ENCODE measurements at places on chromosomes 12 and 14.

DNA sequence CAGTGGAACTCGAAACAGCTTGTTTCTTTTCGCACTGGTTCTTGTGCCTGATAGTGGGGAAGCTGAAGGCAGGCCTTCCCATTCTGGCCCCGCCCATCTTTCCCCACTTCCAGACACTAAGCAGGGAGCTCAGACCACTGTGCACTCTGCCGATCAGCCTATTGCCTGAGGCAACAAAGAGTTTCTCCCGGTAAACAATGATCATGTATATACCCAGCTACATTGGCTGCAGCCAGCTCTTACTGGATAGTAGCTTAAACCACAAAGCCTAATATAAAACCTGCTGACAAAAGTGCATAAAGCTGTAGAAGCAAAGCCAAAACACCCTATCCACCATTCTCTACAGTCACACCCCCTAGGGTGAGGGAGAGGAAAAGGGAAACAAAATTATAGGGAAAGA is 24.7 kb upstream of the GLIPR1 start:
- DNase-seq, result no peak

DNA sequence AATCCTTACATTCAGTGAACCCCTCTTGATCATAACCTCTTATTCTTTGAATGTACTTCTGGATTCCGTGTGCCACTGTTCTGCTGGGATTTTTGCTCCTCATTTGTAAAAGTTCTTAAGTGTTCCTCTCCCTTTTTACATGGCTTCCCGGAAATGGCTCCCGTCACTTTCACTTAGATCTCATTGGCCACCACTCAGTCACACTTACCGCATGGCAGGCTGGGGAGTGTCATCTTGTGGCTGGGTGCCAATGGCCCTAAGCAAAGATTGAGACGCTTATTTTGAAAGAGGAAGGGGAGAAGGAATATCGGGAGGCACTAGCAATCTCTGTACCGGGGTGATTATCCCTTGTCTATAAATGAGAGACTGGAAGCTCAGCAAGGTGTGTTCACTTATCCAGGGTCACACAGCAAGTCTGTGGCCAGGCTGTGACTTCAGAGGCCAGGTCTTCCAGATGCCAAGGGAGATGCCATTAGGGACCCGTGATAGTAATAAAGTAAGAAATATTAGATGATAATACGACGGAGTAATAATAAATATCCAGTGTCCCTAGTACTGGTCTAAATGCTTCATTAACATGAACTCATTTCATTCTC is 68.8 kb downstream of the RNFT2 start:
- DNase-seq, result no peak

GRCh38 chr14:34063042-34063441 is 112.2 kb upstream of the EGLN3 start:
- DNase-seq, result no peak

- DNase-seq, result no peak
Observed at GRCh38 chr14:101624536-101624935, 63.2 kb downstream of the DIO3 start.

GRCh38 chr12:42504049-42504448 is 85.5 kb downstream of the PRICKLE1 start:
- no peak for DNase-seq

DNA sequence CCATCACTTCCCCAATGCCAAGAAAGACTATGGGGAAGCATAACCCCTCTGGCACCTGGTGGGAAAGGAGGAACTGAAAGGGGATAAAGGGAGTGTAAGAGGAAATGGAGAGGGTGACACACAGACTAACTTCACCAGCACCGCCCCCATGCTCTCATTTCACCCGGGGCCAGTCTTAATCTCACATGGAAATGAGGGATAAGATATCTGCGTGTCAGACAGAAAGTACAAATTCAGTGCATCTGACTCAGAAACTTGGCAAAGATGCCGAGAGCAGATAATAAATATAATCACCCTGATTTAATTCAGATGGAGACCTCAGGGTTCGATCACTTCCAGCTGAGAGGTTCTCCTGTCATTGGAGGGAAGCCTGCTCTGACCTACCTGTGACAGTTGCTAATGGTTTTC is 191.6 kb downstream of the DUSP6 start:
- peak; percentile 61 for DNase-seq

GRCh38 chr12:95411466-95411865 is 62.5 kb upstream of the METAP2 start:
- DNase-seq, result no peak

DNA sequence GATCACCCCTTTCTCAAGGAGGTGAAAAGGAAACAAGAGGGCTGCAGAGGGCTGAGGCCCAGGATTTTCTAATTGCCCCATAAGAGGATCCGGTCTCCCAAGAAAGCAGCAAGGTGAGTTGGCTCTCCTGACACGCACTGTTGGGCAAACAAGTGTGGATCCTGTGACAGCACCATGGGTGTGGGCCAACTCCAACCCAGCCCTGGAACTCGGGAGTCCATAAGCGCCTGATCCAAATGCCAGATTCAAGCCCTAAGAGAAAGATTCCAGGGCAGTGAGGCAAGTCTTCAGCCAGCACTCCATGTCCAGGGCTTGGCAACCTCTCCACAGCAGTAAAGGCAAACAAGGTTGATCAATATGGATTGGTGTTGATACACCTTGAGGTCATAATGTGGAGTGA is 33.1 kb downstream of the KCNA5 start:
- no peak for DNase-seq

- no peak for DNase-seq
Observed at GRCh38 chr14:101926620-101927019, 37.8 kb upstream of the DYNC1H1 start.

DNA sequence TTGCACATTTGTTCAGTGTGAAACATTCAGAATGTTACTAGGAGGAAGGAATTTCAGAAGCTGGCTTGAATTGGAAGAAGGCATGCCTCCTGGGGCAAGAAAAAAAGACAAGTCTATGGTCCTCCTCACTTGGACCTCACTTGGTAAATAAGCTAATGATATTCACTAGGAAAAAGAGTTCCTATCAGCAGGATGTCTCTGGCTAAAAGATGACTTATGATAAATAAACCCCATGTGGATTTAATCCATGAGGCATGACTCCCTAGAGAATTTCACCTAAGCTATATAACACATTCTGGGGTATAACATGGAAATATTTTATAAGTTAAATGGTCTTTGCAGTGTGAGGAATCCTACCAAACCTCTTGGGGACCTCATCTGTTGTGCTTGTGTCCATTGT is 199.9 kb downstream of the LRIG3 start:
- DNase-seq, result no peak

GRCh38 chr12:100151769-100152168 is 9.1 kb upstream of the BLTP3B start:
- DNase-seq, result no peak

GRCh38 chr12:70754330-70754741 is 117.1 kb upstream of the PTPRB start:
- DNase-seq, result no peak

DNA sequence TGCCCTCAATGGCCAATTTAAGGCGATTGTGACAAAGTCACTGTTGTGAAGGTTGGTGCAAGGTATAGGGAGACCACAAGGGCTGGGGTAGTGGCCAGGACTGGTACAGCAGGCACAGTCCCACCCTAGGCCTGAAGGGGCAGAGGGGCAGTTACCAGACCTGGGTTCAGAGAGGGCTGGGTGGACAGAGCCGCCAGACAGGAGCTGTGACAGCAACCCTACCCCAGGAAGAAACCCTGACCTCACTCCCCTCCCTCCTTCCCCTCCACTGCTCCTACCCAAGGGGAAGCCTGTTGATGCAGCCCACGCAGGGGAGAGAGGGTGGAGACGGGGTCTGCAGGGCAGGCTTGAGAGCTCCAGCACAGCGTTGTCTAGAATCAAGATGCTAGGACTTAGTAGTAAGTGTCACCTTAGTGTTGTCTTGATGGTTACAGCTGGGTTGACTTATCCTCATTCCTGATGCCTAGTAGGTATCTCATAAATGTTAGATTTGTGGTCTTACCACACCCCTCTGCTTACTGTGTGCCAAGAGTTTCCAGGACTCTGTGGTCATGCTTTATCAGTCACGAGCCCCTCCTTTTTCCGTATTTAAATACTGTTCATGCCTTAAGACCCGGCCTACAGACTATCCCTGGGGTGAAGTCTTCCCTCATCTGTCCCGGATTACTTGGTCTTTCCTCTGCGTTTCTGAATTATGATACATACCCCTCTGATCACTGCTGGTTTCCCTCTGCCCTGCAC is 14.4 kb downstream of the EML1 start:
- DNase-seq, result no peak

GRCh38 chr12:75662511-75663159 is 151.2 kb upstream of the KRR1 start:
- DNase-seq, result no peak

GRCh38 chr12:1546931-1547640 is 47.3 kb downstream of the FBXL14 start:
- no peak for DNase-seq
